ENCODE measurements at places on chromosomes 4 and X.

- DNase-seq, result no peak
These were observed 5.3 kb downstream of the VAMP7 start for GRCh38 chrX:155886409-155886808.

DNA sequence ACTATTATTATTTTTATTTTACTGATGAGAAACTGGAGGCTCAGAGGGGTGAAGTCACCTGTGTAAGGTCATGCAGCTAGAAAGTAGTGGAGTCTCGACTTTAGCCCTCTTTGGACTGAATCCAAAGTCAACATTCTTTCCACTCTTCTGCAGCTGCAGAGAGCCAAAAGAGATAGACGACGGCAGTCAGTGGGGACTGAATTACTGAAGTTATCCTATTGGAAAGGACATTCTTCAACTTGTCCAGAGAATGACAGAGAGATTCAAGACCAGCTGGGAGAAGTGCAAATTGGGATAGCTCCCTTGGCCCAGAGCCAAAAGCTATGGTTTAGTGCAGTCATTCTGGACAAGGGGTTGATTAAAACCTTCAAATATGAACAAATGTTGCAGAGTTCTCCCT, 42.5 kb downstream of the VGLL1 start:
- DNase-seq, result no peak

- no peak for DNase-seq
These were observed 10.4 kb downstream of the RELL1 start for GRCh38 chr4:37675587-37676290.

DNA sequence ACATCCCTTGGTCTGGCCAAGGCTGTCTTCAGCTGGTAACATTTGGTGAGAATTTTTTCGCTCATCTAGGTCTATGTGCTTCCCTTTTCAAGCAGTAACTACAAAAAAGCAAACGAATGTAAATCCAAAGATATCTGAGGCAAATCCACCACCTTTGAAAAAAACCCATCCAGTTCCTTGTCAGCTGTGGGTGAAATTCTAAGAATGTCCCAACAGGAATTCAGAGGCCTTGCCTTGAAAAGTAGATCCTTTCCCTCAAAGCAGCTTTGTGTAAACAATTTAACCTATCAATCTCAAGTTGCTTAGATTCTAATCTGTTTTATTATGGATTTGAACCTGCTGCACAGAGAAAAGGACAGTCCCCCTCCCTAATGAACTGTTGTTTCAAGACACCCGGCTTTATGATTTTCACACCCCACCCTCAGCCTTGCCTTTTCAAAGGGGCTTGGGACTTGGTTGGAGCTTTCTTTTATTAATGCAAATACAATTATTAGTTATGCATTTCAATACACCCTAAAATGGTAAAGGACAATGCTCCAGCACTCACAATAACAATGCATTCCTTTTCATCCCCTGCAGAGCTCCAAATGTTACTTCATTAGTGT, 166.6 kb downstream of the LDB2 start:
- DNase-seq, result no peak

DNA sequence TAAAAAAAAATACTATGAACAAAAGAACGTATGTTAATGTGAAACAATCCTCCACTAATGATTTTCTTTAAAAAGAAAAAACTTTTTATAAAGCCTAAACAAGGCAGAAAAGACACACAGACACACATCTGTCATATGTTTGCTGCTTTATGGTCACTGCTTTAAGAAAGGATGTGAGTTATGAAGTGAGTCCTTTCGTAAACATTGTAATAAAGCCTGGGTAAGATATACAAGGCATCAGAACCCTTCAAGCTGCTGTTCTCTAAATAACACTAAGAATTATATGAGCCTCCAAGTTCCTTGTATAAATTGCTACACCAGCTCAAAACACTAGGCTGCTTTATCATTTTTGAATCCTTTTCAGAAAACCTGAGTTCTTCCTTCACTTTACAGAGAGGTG, 81.6 kb downstream of the FBXO8 start:
- no peak for DNase-seq

DNA sequence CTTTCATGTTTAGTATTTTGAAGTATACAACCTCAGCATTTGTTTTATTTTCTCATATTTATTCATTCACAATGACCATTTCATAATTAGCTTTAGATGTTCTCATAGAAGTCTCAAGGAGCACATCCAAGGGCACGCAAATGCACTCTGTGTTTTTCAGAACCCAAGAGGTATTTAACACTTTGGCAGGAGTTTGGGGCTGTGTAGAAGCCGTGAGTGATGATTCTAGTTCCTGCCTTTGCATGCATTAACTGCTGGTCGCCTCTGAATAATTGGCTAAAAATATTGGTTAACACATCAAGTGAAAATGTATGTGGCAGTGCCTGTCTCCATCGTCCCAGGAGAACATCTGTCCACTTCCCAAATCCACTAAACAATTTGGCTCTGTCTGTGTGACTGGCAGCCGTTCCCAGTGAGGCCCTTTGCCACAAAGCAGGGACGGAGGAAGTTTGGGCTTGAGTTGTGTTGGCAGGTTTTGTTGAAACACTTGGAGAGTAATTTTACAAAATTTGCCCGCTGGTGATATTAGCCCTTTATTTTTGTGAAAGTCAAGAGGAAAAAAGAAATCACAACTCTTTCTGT, 730.7 kb upstream of the SLIT2 start:
- DNase-seq, result no peak

GRCh38 chr4:91113130-91113706, 986.0 kb downstream of the CCSER1 start:
- no peak for DNase-seq

DNA sequence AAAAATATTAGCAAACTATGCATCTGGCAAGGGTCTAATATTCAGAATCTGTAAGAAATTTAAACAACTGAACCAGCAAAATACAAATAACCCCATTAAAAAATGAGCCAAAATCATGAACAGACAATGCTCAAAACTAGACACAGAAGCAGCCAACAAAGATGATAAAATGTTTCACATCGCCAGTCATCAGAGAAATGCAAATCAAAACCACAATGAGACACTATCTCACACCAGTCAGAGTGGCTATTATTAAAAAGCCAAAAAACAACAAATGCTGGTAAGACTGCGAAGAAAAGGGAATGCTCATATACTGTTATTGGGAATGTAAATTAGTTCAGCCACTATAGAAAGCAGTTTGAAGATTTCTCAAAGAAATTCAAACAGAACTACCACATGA, 201.3 kb upstream of the CPEB2 start:
- DNase-seq, result no peak

GRCh38 chr4:84417997-84418709, 80.9 kb downstream of the NKX6-1 start:
- peak; percentile 48 for DNase-seq

DNA sequence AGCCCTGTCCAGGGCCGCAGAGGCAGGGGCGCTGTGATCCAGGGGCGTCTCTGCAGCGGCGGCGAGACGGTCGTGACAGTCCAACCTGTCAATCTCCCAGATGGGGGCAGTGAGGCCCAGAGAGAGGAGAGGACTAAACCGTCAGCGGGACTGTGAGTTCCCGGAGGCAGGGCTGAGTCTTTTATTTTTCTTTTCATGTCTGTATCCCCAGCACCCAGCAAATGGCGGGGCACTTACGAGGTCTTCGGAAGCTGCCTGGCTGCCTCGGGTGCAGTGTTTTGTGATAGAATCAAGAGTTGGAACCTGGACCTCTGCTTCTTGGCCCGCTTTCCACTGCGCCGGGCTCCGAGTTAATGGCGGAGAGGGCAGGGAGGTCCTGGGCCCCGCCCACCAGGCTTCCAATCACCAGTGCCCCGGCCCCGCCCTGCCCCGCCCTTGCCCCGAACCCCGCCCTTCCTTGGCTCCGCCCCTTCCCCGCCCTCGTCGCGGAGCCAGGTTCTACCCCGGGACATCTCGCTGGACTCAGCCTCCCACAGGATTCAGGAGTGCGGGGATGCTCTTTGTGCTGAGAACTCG, 35.3 kb upstream of the GRPEL1 start:
- DNase-seq, result peak; percentile 91

DNA sequence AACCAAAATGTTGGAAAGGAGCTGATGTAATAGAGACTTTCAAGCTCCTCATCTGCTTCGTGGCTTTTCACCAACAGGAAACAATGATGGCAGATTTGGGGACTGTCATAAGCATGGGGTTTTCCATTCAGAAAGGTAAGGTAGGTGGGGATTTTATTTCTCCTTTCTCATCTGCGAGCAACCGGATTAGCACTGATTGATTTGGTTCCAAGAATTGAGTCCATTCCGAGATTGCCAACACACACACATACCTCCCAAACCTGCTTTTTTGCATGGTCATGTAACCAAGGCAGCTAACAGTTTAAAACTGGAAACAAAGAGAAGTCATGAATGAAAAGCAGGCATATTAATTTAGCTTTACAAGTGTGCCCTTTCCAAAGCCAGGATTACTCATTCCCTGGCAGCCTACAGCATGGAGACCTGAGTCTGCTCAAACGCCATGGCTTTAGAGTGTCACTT, 63.0 kb upstream of the LNX1 start:
- DNase-seq, result no peak

- DNase-seq, result no peak
These were observed 67.1 kb downstream of the PPP2R2C start for GRCh38 chr4:6405397-6405706.

DNA sequence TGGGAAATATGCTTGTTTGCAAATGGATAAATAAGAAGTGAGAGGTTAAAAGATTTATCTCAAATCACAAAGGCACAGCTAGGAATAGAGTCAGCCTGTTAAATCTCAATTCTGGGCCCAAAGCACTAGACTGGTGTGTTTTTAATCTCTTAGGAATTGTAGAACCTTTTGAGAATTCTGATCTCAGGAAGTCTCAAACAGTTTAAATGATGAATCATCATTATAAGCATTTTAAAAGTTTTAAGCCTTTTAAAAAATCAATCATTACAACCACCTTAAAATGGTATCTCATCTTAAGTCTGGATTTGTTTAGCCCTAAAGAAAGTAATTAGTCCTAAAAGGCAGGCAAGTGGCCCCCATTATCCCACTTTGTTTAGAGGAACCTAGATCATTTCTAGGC, 17.8 kb downstream of the DGKK start:
- no peak for DNase-seq

GRCh38 chrX:72465889-72466288, 106.8 kb downstream of the HDAC8 start:
- DNase-seq, result no peak

Data from ecto neural progenitor cell (in vitro differentiated cells).